CD4-positive, alpha-beta T cell treated with Interleukin-12 subunit alpha and Interleukin-12 subunit beta, for 1 hour (primary cell): ENCODE measurements at places on chromosomes 7 and 10.

- DNase-seq, result no peak
Observed at GRCh38 chr7:156178214-156178613, 366.0 kb upstream of the SHH start.

DNA sequence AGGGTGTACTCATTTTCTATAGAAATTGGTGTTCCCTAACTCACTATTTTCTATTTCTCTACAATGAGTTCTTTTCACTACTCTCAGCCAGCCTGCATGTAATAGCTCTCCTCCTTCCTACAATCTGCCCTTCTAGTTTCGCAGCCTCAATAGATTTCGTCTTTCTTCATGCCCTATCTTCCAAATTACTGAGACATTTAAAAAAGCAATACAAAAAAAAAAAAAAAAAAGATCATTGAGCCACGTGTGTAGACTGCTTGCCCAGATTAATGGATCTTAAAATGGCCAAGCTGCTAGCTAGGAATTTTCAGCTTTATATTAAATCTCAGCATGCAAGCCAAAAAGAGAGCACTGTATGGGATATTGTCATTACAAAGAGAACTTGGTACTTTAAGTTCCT, 55.5 kb downstream of the ZNF277 start:
- no peak for DNase-seq

DNA sequence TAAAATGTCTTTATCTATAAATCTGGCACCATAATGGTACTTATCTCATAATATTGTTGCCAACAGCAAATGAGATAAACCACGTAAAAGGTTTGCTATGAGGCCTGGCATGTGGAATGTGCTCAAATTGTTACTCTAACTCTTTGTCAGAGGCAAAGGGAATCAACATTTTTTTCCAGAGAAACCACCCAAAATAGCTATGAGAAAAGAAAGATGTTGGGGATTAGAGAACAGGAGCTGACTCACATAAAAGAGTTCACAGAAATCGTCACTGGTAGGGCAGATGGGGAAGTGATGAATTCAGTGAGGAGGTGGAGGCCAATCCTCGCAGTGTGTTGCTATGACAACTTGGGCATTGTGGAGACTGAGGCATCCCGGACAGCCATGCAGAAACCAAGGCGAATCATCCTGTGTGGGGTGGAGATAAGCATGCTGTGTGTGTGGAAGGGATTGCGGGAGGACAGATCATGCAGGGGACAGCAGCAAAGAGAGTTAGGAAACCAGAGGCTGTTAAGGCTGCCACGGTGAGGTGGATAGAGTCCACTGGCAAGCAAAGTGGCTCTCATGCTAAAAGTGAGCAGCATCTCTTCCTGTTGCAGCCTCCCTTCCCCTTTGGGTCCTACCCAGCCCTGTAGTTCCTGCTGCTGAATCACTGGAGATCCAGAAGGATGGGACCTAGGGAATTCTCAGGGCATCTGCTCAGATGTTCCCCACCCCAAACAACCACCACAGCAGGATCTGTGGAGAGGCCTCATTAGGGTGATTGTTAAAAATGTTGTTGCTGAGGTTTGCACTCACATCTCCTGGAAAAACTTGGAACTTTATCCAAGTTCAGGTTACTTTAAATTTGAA, 103.9 kb downstream of the CUBN start:
- peak; percentile 80 for DNase-seq

DNA sequence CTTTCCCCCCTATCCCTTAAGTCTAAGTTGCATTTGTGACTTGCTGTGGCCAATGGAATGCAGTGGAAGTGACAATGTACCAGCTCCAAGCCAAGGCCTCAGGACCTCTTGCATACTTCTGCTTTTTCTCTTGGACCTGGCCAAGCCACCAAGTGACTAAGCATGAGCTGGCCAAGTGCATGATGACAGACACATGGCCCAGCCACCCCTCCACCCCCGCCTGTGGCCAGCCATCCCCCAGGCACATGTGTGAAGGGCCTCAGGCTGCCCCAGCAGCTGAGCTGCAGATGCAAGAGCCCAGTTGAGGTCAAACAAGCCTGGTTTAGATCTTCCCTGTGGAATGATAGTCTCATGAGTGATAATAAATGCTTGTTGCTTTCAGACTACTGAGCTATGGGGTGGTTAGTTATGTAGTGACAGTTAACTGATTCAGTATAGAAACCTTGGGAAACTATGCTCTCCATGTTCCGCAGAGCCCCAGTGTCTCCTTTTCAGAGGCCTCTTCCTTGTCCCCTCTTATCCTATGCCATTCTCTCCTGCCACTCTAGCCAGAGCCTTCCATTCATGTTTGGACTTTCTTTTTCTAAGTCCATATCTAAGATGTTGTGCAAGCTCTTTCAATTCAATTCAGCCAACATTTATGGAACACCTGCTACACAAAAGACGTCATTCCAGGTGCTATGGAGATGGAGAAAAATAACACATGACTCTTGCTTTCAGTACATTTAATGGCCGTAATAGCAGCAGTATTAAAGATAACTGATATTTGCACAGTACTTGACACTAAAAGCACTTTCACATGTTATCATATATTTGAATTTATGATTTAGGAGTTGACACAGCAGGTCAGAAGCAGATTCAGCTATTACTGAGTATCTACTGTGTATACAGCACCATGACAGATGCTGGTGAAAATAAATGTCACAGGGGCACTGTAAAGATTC, 55.5 kb upstream of the LOXL4 start:
- peak; percentile 9 for DNase-seq

- no peak for DNase-seq
Observed at GRCh38 chr10:122379041-122379440, 4.5 kb downstream of the PLEKHA1 start.

- no peak for DNase-seq
Observed at GRCh38 chr10:74976565-74976964, 134.9 kb upstream of the SAMD8 start.

GRCh38 chr7:48207155-48207675, 36.0 kb downstream of the ABCA13 start:
- no peak for DNase-seq

- DNase-seq, result no peak
Observed at GRCh38 chr7:68857571-68857970, 740.7 kb upstream of the AUTS2 start.

GRCh38 chr10:112446055-112446854, 459 bp downstream of the ZDHHC6 start:
- DNase-seq, result peak; percentile 7

DNA sequence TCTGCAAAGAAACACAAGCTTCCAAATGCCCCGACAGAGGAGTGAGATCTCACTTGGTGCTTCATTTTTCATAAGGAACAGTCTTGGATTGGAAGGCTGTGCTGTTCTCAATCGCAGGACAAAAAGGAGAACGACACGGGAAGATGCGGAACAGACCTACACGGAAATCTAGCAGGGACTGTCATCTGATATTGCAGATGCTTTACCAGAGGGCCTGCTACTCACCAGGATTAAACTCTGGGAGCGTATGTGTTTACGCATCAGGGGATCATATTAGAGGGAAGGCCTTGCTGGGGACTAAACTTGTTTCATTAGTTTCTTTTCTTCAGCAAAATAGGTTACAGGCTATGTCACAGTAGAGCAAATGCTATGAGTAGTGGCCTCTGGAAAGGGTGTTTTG, 82.8 kb upstream of the EEPD1 start:
- DNase-seq, result no peak

GRCh38 chr10:97207756-97208346, 22.1 kb upstream of the SLIT1 start:
- DNase-seq, result no peak

GRCh38 chr7:32047075-32047474, 23.1 kb downstream of the PDE1C start:
- no peak for DNase-seq

DNA sequence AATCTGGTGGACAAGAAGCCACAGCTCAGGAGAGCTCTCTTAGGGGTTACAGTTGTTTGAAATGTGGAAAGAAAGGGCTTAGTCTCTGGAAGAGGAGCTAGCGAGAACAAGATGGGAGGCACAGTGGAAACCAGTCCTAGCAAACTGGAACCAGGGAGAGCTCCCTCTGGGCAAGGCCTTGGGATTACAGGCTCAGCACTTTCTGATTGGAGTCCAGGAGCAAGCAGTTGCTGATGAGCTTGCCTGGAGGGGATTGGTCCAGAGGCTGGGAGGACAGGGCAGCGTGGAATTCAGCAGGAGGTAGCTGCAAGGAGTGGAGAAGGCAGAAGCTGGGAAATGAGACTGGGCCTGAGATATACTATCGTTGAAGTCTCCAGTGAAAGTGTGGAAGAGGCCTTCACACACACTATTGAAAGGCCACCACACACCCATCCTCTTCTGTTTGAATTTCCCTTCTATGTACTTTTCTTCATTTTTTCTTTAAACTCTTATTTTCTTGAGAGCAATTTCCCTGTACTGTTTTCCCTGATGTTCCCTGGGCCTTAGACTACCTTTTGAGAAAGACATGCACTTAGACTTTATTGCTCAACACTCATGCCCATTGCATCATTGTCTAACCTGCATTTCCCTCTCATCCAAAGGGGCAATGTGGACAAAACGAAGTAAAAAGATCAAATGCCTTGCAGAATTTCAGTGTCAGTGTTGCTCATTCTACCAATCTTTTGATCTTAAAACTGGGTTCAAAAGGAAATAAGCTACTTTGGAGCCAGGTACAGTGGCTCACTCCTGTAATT, 57.8 kb upstream of the LANCL2 start:
- no peak for DNase-seq

DNA sequence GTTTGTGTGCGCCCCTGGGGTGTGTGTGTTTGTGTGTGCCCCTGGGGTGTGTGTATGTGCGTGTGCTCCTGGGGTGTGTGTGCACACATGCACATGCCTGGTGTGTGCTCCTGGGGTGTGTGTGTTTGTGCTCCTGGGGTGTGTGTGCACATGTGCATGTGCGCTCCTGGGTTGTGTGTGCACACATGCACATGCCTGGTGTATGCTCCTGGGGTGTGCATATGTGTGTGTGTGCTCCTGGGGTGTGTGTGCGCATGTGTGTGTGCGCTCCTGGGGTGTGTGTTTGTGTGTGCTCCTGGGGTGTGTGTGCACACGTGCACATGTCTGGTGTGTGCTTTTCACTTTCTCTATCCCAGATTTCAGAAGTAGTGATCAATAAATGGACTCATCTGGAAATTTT, 321.0 kb downstream of the WDR37 start:
- DNase-seq, result no peak

GRCh38 chr10:124971276-124971675, 29.4 kb downstream of the ZRANB1 start:
- no peak for DNase-seq

DNA sequence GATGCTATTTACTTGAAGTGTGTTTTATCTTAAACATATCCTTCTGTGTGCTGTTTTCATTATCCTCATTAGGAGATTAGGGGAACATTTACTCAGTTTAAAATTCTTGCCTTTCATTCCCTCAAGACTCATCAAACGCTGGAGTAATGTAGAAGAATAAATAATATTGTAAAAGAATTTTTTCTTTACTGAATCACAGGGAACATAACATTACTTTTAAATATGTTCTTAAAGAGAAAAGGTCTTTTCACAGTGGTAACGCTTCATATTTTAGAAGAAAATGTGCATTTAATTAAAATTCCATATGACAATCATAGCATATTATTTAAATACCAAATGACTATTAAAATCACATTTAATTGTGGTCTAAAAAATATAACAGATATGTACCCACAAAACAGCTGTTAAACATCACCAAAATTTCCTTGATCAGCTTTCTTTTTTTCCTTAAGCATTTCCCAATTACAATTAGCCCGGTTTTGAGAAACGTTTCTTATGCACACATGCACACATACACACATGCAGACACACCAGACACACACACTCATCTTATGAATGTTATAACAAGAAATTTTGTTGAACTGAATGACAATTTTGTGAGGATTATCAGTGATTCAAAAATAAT, 102.0 kb upstream of the GLI3 start:
- no peak for DNase-seq

- no peak for DNase-seq
Observed at GRCh38 chr7:43441231-43442130, 141.4 kb upstream of the STK17A start.

DNA sequence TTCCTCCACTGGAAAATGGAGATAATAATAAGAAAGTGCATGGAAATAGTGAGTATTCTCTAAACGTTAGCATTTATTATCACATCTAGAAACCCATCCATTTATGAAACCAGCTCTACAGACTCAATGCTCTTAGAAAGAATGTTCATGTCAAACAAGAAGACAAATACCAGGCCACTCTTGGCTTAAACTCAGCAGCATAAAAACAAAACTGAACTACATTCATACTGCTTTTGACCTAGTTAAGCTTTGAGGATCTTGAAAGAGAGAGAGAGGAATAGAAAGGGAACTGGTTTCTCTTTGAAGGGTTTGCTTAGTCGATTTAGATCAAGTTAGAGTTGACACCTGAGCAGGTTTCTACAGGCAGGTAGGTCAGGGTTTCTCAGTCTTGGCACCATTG, 332.9 kb upstream of the PRKCQ start:
- no peak for DNase-seq

- DNase-seq, result no peak
Observed at GRCh38 chr7:37028909-37029440, 304.7 kb upstream of the AOAH start.

GRCh38 chr10:3201796-3202195, 29.2 kb upstream of the PITRM1 start:
- DNase-seq, result no peak

- DNase-seq, result no peak
Observed at GRCh38 chr7:71216211-71216610, 84.3 kb downstream of the GALNT17 start.

GRCh38 chr7:149027055-149027454, 1.2 kb downstream of the PDIA4 start:
- no peak for DNase-seq

DNA sequence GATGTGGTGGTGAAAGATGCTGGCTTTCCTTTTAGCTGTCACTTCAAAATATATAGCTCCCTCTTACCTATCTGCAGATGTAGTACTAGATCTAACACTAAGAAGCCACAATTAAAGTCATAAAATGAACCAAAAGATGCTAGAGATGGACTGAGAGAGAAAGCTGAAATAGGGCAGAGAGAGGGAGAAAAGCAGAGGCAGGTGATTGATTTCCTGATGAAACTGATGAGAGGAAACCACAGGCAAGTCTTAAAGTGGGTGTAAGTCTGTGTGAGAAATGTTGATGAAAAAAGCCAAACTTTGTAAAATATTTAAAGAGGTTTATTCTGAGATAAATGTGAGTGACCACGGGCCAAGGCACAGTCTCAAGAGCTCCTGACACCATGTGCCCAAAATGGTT, 194.3 kb upstream of the MBL2 start:
- DNase-seq, result no peak

- no peak for DNase-seq
Observed at GRCh38 chr7:47326808-47327207, 255.1 kb downstream of the TNS3 start.

- no peak for DNase-seq
Observed at GRCh38 chr7:69845721-69846495, 247.6 kb downstream of the AUTS2 start.

DNA sequence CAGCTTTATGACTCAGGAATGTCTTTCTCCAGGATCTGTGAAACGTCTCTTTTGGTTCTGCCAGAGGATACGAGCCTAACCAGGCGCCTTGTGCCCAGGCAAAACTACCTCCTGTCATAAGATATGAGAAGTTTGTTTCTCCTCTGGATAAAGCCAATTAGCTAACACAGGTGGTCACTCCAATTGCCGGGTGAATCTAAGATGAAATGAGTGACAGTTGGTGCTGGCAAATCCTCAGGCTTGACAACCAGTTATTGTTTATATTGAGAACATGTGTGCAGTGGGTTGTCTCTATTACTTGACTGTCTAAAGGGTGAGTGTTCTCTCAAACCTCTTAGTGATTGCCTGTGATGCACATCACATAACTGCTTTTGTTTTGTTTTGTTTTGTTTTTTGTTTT, 449.1 kb downstream of the XPNPEP1 start:
- no peak for DNase-seq

- no peak for DNase-seq
Observed at GRCh38 chr7:5554287-5554610, 130.6 kb upstream of the TNRC18 start.
